ENCODE measurements at places on chromosomes 5 and 9. TPM values are rescaled to one million over a fixed set of nuclear protein-coding genes. Genes with fewer than 3 reads are reported as not detected.
A peak's percentile ranks its signal among the peaks of the same experiment; 100 is the strongest.

DNA sequence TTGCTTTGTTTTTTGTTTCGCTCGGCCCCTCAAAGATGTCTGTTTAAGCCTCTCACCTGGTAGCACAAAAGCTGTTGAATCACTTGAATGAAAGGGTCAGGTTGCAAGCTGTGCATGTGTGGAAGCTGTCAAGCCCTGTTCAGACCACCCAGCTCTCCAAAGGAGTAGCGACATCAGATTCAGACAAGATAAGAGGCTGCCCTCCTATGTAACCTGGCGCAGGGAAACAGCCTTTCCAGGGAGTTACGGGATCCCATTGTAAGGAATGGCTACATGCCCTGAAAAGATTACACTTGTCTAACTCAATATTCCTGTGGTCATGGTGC lies 2.9 kb downstream of the FREM1 start:
- DNase-seq: no peak

DNA sequence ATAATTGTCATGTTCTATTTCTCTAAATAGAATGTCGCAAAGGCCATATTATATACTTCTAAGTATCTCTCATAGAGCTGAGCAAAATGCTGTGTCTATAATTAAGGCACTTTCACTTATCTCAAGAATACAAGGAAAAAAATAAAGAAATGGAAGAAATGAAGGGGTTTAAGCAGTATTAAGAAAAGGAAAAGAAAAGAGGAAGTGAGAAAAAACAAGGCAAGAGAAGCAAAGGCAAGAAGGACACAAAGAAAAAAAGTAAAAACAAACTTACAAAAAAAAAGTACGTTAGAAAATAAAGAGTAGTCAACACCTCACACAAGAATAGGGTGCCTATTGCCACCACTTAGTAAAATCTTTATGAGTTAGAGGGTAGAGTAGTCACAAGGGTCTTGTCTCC lies 506.2 kb downstream of the GABRG2 start:
- DNase-seq: no peak

Gene CYLC2
- total RNA-seq: not detected

Gene PCDHGB1
- 3.0 TPM for total RNA-seq

Gene SH2D3C
- total RNA-seq: 18.4 TPM

Gene GRIN3A
- total RNA-seq: not detected

Gene UGCG
- total RNA-seq: 21.1 TPM

Gene WNK2
- 175 TPM for total RNA-seq

Gene IGFBPL1
- total RNA-seq: 0.31 TPM

DNA sequence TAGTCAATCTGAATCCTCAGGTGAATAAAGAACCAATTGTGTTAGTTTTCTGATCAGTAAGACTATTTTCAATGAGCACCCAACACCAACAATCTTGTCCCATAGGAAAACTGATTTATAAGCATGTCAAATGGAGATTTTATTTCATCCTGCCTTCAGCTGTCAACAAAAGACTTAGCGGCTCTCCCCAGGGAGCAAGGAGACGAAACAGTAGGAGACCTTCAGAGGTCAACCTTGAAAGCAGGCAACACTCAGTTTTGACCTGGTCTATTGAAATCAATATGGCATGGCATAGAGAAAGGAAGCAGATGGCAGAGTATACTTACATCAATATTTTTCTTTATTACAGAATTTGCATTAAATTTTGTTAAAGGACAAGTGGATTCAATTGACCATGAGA lies 34.1 kb downstream of the ZNF622 start:
- no peak for DNase-seq

Gene LIFR
- total RNA-seq: 68.9 TPM

DNA sequence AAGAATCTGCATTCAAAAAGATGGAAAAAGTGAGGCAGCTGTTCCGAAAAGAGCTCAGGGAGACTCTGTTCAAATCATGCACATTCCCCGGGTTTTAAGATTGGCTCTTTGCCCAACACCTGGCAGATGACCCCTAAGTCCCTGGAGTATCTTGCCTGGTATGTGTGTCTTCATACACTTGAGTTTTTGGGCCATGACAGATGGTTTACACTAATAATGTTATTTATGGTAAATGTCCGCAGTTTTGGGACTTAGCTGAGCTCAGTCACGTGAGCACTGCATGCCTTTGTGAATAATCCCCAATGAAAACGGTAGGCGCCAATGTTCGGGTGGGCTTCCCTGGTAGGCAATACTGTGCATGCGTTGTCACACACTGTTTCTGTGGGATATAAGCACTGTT lies 316.1 kb downstream of the PRDM9 start:
- DNase-seq: no peak

Gene CCL28
- 1.2 TPM for total RNA-seq

GRCh38 chr5:160274483-160274931 lies 37.9 kb downstream of the CCNJL start:
- no peak for DNase-seq

Gene WDR38
- total RNA-seq: not detected

- no peak for DNase-seq
These were observed 378.8 kb upstream of the ZNF608 start for GRCh38 chr5:125125031-125125823.

DNA sequence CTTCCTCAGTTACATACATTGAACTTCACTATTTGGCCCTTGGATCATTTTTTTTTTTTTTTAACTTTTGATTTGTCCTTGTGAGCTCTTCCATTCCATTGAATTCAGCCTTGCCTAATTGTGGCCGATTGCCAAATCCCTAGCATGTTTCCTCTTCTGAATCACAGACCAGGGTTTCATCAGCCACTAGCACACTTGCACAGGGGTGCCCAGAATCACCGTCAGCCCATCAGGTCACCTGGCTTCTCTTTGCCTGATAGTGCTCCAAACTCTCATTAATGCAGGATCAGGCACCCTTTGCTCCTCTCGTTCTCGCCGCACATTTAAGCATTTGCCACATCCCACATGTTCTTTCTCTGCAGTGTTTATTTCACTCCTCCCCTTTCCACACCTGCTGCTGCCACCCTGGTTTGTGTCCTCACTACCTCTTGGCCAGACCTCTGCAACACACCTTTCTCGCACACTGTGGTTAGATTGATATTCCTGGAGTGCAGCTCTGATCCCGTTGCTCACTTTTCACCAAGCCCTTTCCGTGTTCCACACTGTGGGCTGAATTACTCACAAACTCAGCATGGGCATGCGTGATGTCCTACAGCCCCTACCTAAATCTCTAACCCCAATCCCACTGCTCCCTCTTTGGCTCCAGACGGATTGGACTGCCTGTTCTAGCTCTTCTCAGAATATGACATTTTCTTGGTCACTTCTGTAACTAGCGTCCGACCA lies 9.8 kb downstream of the PIK3R1 start:
- peak; percentile 76 for DNase-seq

Gene KIF20A
- 1.1 TPM for total RNA-seq

DNA sequence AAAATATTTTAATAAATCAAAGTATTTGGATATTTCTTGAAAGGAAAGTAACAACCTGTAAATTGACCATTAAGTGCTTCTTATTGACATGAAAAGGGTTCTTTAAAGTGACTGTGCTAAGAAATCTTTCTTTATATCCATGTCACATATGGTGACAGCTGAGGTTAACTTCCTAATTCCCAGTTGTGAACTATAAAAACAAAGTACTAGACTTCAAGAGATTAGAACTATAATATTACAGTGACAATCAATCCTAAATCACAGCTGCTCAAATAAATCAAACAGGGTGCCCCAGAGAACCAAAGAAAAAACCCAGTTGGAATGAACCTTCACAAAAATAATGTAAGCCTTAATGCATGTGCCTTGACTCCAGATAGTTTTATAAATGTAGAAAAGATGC lies 332.6 kb upstream of the PDE4D start:
- DNase-seq: no peak

- no peak for DNase-seq
These were observed 20.2 kb downstream of the OBP2B start for GRCh38 chr9:133188843-133189180.

DNA sequence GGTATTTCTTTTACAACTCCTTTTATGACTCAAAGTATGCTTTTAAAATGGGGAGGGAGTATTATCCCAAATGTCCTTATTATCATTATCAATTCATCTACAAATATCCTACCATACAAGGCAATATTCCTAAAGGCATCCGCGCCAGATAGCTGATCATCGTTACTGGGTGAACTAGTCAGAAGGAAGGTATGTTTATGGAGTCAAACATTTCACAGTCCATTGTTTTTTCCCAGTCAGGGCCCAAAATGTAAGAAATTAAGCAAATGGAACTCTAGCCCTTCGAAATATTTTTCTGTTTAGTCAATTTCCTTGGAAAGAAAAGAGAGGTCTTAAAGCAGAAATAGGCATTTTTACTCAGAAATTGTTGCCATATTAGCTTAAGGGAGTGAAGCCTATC lies 188.5 kb upstream of the CCNG1 start:
- DNase-seq: no peak

DNA sequence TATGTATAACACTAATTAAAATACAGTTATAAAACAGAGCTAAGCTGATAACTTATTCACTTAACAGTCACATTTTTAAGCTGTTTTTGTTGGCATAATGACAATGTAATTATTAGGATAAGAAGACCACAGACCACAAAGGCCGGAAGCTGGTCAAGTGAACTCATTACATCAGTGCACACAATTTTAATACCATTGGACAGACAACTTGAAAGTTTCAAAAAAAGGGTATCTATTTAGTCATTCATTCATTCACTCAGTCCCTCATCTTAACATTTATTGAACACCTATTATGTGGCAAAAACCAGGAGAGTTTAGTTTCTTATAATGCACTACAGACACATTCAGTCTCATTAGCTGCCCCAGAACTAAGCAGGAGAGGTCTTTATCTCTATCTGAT lies 11.6 kb downstream of the ERP44 start:
- no peak for DNase-seq

Gene SPATA24
- 8.8 TPM for total RNA-seq

DNA sequence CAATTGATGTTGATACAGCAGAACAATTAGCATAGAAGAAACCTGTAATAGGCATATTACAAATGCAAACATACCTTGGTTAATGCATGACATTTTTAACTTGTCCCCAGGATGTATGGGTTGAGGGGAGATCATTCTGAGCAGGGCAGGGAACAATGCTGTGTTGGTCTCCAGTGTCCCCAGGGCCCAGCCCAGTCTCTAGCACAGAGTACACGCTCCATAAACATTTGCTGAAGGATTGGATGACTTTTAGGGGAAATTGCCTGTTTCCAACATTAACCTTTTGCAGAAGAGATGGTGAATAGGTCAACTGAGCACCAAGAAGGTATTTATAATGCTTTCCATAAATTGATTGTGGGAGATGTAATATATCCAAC lies 20.0 kb downstream of the ANKRA2 start:
- no peak for DNase-seq

Gene GPX3
- total RNA-seq: 1,220 TPM

- peak; percentile 66 for DNase-seq
These were observed 38.7 kb upstream of the PTGS1 start for GRCh38 chr9:122332083-122332482.

Gene CCDC69
- total RNA-seq: 148 TPM

DNA sequence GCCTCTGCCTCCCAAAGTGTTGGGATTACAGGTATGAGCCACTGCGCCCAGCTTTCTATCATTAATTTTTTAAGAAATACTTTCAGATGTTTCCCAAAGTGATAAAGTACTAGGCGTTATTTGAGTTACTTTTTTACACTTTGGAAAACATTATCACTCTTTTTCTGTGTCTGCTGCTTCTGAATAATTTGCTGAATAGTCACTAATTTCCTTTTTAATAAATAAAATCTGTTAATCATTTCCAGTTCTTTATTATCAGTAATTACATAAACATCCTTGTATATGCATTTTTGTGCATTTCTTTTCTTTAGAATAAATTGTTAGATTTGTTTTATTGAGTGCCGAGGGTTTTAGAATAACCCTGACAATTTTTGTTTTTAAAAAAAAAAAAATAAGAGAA lies 48.6 kb downstream of the UHRF2 start:
- DNase-seq: no peak

Gene STPG3
- 0.59 TPM for total RNA-seq

GRCh38 chr5:175596761-175597189 lies 61.1 kb upstream of the HRH2 start:
- DNase-seq: no peak

Gene FBXO10
- 6.7 TPM for total RNA-seq

Gene TMEM267
- 9.9 TPM for total RNA-seq

Gene FOXD4
- total RNA-seq: not detected

DNA sequence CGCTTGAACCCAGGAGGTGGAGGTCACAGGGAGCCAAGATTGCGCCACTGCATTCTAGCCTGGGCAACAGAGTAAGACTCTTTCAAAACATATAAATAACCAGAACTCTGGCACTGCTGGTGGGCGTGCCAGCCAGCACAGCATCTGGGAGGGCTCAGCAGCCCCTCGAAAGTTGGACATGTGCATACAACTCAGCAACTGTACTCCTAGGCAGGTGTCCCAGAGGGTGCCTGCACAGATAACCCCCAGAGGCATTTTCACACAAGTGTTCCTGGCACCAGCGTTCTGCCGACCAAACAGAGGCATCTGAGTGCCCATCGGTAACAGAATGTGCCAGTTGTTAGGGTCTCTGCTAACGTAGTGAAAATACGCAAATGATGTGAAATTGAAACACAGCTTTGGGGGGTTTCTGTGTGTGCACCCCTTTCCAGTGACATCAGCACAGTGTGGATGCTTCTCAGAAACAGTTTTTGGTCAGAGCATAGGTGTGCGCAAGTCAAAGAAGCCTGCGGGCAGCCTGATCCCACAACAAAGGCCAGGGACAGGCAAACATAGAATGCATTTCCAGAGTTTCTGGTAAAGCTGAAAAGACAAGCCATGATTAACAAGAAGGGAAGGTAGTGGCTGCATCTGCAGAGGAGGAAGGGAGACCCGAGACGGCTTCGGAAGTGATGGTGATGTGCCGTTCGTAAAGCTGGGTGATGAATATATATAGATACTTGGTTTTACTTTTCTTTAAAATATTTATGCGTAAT lies 190.2 kb downstream of the CACNA1B start:
- DNase-seq: no peak

Gene SV2C
- 0.06 TPM for total RNA-seq

GRCh38 chr5:1659100-1659981 lies 135.6 kb upstream of the LPCAT1 start:
- no peak for DNase-seq

DNA sequence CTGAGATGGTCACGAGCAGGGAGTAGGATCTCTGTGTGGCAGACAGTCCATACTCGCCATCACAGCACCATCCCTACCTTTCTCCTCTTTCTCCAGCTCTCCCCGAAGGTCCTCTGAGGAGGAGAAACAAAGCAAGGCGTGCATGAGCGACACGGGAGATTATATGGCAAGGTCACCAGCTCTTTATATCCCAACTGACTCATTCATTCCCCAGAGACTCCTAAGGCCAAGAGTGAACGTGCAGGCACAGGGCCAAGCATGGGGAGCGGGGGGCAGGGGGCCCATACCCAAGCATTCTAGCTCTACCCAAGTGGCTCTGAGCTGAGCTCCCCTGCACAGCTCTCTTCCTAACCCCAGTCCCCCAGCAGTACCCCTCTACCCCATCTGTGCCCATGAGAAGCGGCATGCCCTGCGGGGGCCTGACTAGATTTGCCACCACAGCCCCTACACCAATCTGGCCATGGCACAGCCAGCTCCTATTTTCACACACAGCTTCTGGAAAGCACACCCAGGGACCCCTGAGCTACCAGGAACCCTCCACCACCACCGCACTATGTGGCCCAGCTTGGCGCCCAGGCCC lies 6.8 kb downstream of the TRIM7 start:
- no peak for DNase-seq

All from left cardiac atrium (tissue), 4 donors.